GM23248 (cell line): ENCODE measurements at places on chromosomes 5 and 9.
A peak's percentile ranks its signal among the peaks of the same experiment; 100 is the strongest.

- DNase-seq, result peak; percentile 68
Measured at GRCh38 chr5:42518595-42519221, 95.5 kb downstream of the GHR start.

- DNase-seq, result no peak
Measured at GRCh38 chr5:144427866-144428265, 257.2 kb downstream of the KCTD16 start.

- no peak for DNase-seq
Measured at GRCh38 chr5:35854248-35854647, 2.4 kb upstream of the IL7R start.

- DNase-seq, result no peak
Measured at GRCh38 chr9:135223831-135224230, 136.4 kb downstream of the OLFM1 start.

DNA sequence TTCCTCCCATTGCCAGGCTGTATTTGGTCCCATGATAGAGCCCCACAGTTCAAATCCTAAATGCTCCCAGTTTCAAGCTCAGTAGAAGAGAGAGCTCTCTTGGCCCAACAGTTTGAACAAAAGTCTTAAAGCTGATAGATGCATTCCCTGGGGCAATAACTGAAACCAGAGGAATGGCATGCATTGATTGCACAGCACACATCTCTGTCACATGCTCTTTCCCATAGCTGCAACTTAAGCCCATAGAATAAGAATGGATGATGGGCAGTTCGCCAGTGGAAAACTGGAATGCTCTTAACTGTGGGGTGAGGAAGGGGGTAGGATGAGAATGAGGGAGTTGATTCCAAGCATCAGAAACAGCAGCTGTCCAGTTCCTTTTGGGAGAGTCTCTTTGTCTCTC lies 1942.4 kb upstream of the WWC1 start:
- no peak for DNase-seq

DNA sequence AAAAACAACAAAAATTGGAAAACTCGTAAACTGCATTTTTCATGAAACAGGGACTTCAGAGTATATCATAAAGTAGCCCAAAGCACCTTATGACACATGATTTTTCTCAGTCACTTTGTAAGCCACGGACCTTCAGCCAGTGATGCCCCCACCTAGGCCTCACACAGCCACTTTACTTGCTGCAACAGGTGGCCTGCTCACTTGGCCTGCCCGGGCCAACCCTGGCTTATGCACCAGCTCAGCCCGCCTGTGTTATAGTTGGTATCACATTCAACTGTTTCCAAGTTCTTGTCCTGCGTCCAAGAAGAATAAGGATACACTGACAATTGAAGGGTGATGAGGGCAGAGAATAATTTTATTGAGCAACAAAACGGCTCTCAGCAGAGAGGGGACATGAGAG lies 219.2 kb downstream of the FER start:
- no peak for DNase-seq
